ENCODE measurements at places on chromosomes 7 and 10.

DNA sequence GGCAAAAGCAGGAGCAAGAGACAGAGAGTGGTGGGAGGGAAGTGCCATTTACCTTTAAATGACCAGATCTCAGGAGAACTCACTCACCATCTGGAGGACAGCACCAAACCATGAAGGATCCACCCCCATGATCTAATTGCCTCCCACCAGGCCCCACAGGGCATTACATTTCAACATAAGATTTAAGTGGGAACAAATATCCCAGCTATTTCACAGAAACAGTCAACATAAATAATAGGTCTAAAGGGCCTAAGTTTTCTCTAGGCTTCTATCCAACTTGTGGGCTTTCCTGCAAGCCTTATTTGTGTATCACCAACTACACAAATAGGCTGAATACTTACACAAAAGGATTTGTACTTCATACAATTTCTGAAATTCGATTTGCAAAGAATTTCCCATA, 196.8 kb upstream of the POT1 start:
- DNase-seq: no peak

GRCh38 chr10:80094231-80094630, 15.8 kb downstream of the TMEM254 start:
- DNase-seq: no peak

DNA sequence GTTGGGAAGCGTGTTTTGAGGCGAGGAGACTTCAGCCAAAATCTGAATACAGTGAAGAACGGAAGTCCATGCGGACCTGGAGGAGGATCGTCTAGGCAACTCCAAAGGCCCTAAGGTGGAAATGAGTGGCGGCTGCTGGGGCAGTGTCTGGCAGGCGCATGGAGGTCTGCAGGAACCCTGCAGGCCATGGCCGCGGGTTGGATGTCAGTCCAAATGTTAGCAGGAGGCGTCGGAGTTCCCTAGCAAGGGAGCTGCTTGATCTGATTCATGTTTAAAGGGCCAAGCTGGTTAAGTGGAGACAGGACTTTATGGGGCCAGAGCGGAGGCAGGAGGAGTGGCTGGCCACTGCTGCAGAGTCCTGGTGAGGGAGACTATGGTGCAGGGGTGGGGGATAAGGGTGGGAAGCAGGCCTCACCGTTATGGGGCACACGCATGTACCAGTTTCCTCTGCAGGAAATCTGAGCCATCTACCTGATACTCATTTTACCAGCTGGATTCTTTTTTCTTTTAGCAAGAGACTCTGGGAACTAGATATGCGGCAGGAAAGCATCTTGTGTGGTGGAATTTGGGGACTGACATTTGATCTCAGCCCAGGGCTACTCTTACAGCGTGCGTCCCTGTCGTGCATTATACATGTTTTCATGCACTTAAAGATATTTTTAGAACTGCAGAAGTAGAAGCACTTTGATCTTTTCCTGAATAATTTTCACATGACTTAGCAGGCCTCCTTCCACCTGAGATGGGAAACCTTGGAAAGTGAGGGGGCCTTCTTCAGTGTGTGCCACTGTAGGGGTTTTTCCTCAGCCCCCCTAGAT, 6.6 kb upstream of the REPIN1 start:
- no peak for DNase-seq

DNA sequence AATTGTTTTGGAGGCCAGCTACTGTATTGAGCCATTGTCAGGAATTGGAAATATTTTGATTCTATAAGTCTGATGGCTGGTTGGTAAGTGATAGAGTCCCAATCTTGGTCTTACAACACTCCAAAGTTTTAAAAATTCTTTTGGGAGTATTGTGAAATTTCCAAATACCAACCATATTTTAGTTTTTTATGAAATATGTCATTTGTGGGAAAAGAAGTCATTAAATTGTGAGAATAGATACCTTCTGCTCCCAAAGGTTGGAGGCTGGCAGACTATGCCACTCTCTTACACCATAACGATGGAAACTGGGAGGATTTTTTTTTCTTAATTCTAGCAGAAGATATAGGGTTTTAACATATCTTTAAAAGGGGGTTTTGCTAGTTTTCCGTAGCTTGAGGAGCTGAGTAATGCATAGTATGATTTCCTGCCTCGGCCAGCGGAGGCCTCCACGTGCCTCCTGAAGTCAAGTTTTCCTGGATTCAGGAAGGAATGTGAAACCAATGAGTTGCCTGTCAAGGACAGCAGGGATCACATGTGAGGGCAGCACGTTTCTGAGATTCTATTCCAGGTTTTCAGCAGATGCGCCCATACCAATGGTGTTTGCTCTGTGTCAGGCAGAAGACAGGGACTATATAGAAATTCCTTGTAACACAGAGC, 92.2 kb upstream of the LAMB4 start:
- peak; percentile 38 for DNase-seq

- DNase-seq: peak; percentile 11
Observed at GRCh38 chr7:149741629-149742028, 31.8 kb downstream of the ZNF467 start.

DNA sequence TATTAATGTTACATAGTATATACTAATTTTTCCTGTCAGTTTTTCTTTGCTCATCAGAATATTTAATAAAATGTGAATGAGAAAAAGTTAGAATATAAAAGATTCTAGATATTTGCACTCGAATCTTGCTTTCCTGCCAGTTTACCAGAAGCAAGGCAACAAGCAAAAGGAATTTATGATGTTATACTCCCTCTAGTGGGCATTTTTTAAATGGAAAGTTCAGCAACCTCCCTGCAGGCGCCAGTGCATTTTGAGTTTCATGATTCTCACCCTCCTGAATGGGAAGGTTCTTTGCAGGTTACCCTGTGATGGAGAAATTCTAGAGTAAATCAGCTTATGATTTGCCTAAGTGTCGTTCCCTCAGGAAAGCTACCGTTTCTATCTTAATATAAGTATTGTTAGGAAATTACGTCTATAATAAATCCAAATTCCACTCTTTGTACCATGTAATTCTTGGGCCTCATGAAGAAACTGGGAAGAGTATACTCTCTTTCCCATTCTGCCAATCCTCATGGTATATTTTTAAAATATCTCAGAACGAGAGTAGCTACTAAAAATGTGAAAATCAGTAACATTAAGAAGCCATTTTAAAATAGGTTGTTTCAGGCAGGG, 350.0 kb downstream of the CRPPA start:
- peak; percentile 69 for DNase-seq

DNA sequence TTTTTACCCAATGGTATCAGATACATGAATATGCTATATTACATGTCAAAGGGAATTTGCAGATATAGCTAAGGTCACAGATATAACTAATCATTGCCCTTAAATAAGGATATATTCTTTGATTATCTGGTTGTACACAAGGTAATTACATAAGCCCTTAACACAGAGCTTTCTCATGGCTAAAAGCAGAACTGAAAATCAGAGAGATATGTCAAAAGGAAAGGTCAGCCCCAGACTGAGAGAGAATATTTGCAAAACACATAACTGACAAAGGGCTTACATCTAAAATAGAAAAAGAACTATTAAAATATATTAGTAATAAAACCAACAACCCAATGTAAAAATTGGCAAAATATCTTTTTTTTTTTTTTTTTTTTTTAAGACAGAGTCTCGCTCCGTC, 1029.5 kb upstream of the LRRN3 start:
- no peak for DNase-seq

DNA sequence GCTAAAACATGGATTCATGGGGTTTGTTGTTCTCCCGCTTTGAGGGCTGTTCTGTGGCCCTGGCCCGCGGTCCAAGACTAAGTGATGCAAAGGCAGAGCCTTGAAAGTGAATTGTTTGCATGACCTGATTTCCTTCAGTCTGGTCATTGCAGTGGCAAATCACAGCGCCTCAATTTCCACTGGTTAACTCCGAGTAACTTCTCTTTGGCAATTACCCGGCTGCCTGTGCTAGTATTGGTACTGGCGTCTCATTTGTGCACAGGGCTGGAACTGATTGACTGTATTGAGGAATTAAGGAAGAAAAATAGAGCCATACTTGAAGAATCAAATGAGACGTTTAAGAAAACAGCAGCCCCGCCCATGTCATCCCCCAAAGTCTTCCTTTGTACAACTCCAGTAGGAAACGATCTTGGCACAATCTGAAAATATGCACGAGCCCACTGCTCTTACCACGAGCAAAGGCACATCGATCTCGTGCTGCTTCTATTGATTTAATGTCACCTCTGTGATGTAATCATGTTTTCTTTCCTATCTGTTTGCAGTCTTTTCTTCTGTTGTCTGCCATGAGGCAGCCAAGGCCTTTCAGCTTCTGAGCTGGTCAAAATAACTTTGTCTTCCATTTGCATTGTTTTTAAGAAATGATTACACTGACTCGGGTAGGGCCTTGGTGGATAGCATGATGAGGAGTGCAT, 60.6 kb upstream of the SHH start:
- no peak for DNase-seq

GRCh38 chr7:1007901-1008300, 24.9 kb downstream of the CYP2W1 start:
- DNase-seq: no peak

DNA sequence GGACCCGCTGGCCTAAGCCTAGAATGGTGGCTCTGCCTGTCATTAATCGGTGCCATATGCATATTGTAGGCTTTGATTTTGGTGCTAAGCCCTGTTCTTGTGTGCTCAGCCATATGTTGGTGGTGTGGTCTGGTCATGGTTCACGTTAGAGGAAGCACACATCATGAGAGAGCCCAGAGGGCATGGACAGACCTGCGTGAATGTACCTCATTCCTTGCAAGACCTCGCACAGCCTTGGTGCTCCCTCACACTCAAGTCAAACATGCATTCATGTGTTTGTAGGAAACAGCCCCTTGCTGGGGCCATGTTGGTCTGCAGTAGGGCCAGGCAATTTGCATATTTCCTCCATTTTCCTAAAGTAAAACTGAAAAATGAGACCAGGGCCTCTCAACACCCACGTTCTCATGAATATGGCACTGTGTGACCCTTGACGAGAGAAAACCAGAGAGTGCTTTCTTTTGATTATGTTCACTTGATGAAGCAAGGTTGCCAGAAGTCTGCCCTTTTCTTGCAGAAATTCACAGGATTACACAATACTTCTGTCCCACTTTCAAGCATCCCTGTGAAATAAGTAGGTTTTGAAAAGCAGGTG, 268.7 kb downstream of the CELF2 start:
- DNase-seq: no peak

DNA sequence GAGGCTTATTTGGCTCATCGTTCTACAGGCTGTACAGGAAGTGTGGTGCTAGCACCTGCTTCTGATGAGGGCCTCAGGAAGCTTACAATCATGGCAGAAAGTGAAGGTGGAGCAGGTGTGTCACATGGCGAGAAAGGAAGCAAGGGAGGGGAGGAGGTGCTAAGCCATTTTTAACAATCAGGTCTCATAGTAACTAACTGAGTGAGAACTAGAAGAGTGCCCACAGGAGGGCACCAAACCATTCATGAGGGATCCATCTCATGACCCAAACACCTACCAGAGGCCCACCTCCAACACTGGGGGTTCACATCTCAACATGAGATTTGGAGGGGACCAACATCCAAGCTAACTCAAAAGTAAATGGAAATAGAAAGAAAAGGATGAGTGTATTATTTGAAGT, 78.1 kb downstream of the CXCL12 start:
- peak; percentile 17 for DNase-seq

DNA sequence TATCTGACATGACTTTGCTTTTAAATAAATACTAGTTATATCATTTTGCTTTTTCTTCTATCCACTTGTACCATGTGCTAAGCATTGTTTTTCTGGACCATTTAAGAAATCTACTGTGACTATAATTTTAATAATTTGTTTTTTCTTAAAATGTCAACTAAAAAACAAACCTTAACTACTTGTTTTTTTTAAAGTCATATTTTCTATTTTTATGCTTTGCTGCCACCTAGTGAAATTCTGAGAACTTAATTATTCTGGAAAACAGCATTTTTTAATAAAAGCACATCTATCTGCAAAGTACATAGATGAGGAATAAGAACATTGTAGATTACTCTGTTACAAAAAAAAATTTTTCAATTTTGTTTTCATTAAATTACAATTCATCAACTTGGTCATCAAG, 47.4 kb downstream of the ORC5 start:
- DNase-seq: peak; percentile 16

GRCh38 chr7:51666751-51667150, 350.1 kb upstream of the COBL start:
- no peak for DNase-seq

- DNase-seq: no peak
Observed at GRCh38 chr7:116697761-116698160, 25.8 kb downstream of the MET start.

GRCh38 chr10:5433182-5433581, 20.8 kb downstream of the NET1 start:
- no peak for DNase-seq

DNA sequence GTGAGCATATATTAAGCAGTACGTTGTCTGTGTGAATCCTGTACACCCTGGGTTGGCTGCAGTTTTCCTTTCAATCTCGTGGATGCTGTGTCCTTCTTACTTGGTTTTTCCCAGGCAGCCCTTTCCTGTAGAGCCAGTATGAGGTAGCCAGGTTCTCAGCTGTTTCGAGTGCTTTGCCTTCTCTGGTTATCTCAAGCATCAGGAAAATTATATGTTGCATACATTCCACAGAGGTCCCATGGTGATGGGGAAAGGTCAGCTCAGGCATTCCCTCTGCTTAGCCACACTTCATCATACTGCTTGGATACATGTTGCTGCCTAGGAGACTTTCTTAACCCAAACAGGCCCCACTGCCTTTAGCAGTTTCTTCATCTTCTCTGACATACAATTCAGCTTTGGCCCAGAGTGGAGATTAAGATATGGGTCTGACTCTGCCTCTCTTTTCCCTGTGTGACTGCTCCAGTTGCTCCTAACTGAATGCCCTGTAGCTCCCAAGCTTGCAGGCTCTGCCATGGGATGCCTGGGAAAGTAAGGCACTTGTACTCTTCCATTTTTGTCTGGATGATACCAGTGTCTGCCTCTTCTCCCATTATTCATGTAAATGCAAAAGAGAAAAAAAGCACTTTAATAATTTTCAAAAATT, 11.3 kb downstream of the GNAI1 start:
- DNase-seq: peak; percentile 93

DNA sequence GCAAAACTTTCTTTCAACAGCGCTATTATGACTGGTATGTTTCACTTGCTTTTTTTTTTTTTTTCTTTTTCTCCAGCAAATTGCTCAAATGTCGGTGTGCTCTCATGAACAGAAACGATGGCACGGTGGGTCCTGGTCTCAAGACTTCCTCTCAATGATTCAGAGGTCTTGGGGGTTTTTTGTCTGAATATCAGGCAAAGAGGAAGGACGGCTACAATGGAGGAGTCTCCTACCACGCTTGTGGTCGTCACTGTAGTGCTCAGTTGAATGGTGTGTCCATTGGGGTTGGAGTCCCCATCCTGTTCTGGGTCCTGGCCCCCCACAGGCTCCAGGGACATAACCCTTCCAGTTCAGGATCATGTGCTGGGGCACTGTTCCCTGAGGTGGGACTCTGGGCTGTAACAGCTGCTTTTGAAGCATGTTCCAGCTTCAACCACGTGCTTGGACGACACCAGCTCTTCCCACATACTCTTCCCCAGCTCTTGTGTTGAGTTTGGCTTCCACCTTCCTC, 266.7 kb upstream of the KLF6 start:
- DNase-seq: no peak
